ENCODE measurements at places on chromosomes 3 and 15. TPM values are rescaled to one million over a fixed set of nuclear protein-coding genes. Genes with fewer than 3 reads are reported as not detected.

- DNase-seq: no peak
Measured at GRCh38 chr3:56355570-56356185, 112.6 kb downstream of the ERC2 start.

DNA sequence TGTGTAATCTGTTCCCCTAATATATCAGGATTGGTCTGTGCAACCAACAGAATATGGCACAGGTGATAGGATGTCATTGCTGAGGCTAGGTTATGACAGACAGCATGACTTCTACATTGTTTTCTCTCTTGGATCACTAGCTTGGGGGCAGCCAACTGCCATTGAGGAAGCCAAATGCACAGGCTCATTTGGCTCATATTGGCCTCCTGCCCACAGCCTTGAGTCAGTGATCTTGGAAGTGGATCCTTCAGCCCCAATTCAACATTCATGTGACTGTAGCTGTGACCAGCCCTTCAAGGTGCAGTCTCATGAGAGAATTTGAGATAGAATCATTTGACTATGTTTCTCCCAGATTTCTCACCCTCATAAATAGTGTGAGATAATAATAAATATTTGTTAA lies 675.6 kb downstream of the GRM7 start:
- peak; percentile 45 for DNase-seq

DNA sequence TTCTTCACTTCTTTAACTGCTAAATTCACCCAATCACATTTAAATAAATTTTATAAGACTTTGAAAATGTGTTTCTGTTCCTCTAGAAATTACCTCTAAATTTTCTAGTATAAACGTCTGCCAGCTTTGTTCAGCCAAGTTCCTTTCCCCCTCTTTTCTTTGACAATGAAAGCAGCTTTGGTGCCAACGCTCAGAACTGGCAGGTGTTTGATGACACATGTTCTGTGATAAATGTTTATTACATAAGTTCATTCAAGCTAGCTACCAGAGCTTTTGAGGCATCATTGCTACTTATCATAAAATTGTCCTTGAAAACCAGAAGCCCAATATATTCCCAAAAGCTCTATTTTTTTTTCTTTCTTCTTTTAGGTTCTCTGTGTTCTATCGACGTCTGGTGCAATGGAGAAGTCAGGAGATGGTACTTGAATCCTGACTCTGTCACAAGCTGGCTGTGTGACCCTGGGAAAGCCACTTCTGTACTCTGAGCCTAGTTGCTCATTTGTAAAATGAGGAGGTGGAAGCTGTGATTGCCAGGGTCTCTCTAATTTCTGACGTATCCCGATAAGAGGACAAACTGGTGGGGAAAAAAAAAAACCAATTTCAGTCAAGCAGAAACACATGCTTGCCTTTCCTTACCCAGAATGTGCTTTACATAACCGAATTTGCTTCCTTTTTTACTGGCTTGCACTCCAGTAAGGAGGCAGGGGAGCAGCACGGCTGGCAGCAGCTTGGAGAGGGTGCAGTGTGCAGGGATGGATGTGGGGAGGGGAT lies 187.1 kb upstream of the LPP start:
- DNase-seq: no peak

- DNase-seq: no peak
Measured at GRCh38 chr3:159950156-159950898, 38.3 kb upstream of the IL12A start.

- DNase-seq: no peak
Measured at GRCh38 chr15:38316311-38316710, 63.7 kb downstream of the SPRED1 start.

DNA sequence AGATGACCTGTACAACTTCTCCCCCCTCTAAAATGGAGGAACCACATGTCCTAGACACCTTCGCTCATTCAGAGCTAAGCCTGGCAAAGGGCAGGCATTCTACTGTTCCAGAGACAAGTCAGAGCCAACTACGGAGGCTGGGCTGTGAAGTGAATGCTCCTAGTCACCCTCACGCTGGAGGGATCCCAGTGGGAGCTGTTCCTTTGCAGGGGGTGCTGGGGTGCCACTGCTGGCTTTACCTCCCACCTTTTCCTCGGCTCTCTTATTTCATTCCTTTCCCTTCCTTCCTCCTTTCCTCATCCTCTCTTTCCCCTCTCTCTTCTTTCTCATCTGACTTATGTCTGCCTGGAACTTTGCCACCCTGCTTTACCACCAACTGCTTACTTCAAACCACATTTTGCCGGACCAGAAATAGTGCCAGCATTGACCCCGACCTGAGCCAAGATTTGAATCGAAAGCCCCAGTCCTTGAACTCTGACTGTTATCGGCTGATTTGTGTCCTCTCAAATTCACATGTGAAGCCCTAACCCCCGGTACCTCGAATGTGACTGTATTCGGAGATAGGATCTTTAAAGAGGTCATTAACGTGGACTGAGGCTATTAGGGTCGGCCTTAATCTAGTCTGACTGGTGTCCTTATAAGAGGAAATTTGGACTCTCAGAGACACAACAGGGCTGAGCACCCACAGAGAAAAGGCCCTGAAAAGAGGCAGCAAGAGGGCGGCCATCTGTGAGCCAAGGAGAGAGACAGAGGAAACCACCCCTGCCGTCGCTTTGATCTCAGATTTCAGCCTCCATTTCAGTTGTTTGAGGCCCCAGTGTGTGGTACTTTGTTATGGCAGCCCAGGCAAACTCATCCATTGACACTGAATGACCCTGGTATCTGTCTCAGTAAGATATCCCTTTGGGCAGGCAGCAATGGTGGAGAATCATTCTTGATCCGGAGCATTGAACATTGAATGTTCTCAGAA lies 31.3 kb upstream of the TBC1D21 start:
- no peak for DNase-seq

- peak; percentile 60 for DNase-seq
Measured at GRCh38 chr3:128426128-128426921, 40.4 kb downstream of the DNAJB8 start.

DNA sequence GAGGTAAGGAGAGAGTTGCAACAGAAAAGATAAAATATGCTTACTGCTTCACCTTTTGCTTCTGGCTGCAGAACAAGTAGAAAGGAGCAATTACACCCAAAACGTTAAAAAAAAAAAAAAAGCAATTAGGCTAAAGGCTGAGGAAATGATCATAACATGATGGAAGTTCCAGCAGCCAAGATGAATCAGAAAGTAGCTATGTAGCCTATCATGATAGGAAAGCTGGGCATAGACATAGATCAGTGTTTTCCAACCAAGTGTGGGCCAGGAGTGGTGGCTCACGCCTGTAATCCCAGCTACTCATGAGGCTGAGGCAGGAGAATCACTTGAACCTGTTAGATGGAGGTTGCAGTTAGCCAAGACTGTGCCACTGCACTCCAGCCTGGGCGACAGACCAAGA lies 52.6 kb downstream of the AGTR1 start:
- DNase-seq: no peak

GRCh38 chr3:167450675-167451074 lies 23.2 kb downstream of the SERPINI2 start:
- DNase-seq: no peak

GRCh38 chr3:45711931-45712330 lies 22.7 kb downstream of the SACM1L start:
- DNase-seq: no peak

GRCh38 chr3:69129531-69129930 lies 7.1 kb upstream of the LMOD3 start:
- DNase-seq: no peak

- DNase-seq: no peak
Measured at GRCh38 chr3:143436231-143436930, 316.8 kb downstream of the CHST2 start.

Gene NRG4
- not detected for total RNA-seq

Gene DPPA2
- not detected for total RNA-seq

Gene EPHA6
- not detected for total RNA-seq

Gene PTX3
- total RNA-seq: 311 TPM

Data from lung microvascular endothelial cell (primary cell).